Activated CD8-positive, alpha-beta memory T cell treated with anti-CD3 and anti-CD28 coated beads for 1 hour (primary cell): ENCODE measurements at places on chromosomes 3 and 15.

GRCh38 chr3:14496351-14496750 lies 43.8 kb downstream of the GRIP2 start:
- DNase-seq = no peak

DNA sequence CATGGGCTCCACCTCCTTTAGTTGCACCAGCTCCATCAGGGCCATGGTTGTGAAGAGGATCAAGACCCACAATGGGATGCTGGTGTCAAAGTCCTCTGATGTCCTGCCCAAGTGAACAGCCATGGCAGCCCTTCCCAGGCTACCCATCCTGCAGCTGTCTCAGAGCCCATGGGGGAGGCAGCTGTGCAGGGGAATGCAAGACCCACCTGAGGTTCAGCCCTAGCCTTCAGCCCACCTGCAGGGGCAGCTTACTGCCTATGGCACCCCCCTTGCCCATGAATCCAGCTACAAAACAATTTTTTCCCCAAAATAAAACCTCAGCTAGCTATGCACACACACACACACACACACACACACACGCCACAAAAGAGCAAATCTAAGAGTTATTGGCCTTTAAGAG lies 48.2 kb upstream of the POU1F1 start:
- no peak for DNase-seq

GRCh38 chr3:126085276-126085675 lies 1.4 kb upstream of the SLC41A3 start:
- no peak for DNase-seq

GRCh38 chr3:188135271-188135670 lies 18.7 kb upstream of the LPP start:
- no peak for DNase-seq

- no peak for DNase-seq
These were observed 26.4 kb downstream of the TIGIT start for GRCh38 chr3:114320246-114320645.

GRCh38 chr3:111578867-111579266 lies 16.3 kb downstream of the ZBED2 start:
- no peak for DNase-seq

GRCh38 chr3:50271314-50271936 lies 2.5 kb downstream of the SEMA3B start:
- DNase-seq = no peak

DNA sequence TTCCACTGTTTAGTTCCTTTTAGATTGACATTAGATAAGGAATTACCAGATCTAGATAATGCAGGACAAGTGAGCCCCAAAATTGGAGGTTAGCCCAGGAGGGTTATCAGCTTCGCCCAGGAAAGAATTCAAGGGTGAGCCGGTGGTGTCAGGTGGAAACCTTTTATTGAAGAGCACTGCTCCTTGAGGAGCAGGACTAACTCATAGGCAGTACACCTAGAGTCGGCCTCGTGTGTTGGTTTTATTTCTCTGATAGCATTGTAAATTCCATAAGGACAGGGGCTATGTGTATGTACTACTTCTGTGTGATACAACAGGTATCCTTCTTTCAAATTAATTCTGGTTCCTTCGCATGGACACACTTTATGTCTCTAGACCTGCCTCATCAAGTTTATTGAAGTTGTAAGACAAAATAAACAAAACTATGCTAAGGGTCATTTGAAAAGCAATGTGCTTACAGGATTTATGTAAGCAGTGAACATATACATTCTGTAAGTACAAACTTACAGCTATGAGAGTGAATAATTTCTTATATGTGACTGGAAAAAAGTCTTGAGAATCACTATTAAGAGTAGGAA lies 57.2 kb downstream of the SNX4 start:
- DNase-seq = no peak

GRCh38 chr3:4591669-4592068 lies 98.5 kb downstream of the ITPR1 start:
- DNase-seq = no peak

- DNase-seq = no peak
These were observed 476.9 kb downstream of the ZNF385D start for GRCh38 chr3:21274079-21274571.

DNA sequence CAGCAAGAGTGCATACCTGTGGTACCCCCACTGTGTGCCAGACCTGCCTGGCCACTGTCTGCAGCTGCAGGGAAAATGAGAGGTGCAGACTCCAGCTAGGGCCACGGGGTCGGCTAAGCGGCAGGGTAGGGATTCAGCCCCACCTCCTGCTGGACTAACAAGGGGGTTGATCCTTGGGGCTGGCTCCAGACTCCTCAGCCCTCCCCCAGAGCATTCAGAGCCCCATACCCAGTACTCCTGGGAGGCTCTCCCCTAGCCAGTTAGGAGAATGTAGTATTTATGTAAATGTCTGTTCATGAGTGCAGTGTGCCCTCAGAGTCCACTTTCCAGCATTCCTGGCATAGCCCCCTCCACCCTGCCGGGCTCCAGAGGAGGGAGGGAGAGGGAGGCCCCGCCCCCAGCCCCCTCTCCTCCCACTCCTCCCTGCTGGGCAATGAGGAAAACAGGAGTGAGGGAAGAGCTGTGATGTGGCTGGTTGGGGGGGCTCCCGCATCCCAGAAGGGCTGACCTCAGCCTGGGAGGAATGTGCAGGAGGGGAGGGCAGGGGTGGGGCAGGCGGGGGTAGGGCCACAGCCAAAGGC lies 4.5 kb upstream of the SEMA3B start:
- no peak for DNase-seq

- no peak for DNase-seq
These were observed 863.7 kb upstream of the ALCAM start for GRCh38 chr3:104503022-104503421.

- no peak for DNase-seq
These were observed 43.2 kb upstream of the UBE2E2 start for GRCh38 chr3:23159929-23160328.

GRCh38 chr3:126900859-126901540 lies 81.9 kb upstream of the PLXNA1 start:
- DNase-seq = no peak

DNA sequence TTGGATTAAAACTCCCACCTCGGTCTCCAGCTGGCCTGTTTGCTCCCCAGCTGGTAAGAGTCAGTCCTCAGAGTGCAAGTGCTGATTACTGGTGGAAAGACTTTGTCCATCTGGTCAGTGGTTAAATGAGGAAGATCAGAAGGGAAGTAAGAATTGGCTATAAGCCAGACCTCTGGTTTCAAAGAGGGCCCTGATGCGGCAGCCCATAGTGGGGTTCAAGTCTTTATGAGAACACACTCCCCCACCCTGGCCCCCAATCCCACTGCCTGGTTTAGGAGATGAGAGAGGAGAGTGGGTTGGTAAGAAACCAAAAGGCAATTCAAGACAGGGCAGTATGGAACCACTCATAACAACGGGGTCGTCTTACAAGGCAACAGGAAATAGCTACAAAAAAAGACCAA lies 65.0 kb downstream of the FRMD4B start:
- no peak for DNase-seq

GRCh38 chr3:21290557-21290956 lies 460.5 kb downstream of the ZNF385D start:
- DNase-seq = no peak

GRCh38 chr3:64203216-64203615 lies 22.1 kb downstream of the PRICKLE2 start:
- no peak for DNase-seq

- no peak for DNase-seq
These were observed 79.4 kb upstream of the ATP11B start for GRCh38 chr3:182713743-182714517.

- DNase-seq = no peak
These were observed 75.2 kb upstream of the ADAMTSL3 start for GRCh38 chr15:83578691-83579090.

DNA sequence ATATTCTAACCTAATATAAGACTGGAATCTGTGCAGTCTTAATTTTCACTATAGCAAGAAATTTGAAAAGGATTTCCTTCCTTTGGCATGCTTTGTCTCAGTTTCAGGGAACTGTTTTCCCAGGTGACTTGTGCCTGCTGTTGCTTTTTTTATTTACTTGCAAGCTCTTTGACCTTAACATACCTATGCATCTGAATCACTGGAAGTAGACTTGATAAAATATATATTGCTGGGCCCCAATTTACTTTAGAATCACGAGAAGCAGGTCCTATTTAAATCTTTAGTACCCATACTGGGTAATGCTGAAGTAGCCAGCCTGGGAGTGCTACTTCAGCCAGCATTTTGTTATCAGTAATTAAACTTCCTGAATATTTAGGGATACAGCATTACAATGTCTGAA lies 257.9 kb upstream of the ALCAM start:
- no peak for DNase-seq

GRCh38 chr15:47331829-47332393 lies 385.4 kb upstream of the SEMA6D start:
- no peak for DNase-seq
